Left cardiac atrium (tissue), 4 donors: ENCODE measurements at places on chromosomes 4 and X. TPM values are rescaled to one million over a fixed set of nuclear protein-coding genes. Genes with fewer than 3 reads are reported as not detected.

- DNase-seq: no peak
Measured at GRCh38 chr4:872241-872981, 46.5 kb upstream of the CPLX1 start.

DNA sequence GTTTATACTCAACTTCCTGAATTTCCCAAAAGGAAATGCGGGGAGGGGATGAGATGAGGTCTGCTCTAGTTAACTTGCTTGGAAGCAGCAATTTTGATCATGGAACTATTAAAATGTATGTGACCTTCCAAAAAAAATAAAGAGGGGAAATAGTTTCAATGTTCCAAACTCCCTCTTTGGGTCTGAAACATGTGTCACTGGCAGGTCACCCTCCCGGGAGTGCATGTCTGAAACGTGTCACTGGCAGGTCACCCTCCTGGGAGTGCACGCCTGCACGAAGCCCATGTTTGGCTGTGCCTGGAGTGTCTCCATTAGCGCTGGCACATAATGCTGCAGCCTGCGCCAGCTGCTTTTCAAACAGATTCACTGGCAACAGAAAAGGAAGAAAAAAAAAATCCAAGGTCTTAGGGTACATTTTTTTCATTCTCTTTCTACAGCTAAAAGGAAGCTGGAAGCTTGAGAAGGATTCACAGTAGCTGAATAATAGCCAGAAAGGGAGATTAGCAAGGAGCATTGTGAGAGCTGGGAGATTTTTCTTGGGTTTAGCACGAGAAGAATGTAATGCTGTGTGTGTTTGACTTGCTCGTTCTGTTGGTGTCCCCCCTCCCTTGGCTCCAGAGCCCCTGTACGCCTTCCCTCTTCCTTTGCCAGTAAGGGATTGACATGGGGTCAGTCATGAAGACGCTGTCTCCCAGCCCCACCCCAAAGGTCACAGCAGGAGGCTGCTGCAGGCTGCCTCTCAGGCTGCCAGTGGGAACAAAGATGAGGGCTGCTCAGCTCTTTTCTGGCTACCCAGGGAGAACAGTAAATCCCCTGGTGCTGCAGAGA lies 39.2 kb upstream of the TLR3 start:
- peak; percentile 83 for DNase-seq

DNA sequence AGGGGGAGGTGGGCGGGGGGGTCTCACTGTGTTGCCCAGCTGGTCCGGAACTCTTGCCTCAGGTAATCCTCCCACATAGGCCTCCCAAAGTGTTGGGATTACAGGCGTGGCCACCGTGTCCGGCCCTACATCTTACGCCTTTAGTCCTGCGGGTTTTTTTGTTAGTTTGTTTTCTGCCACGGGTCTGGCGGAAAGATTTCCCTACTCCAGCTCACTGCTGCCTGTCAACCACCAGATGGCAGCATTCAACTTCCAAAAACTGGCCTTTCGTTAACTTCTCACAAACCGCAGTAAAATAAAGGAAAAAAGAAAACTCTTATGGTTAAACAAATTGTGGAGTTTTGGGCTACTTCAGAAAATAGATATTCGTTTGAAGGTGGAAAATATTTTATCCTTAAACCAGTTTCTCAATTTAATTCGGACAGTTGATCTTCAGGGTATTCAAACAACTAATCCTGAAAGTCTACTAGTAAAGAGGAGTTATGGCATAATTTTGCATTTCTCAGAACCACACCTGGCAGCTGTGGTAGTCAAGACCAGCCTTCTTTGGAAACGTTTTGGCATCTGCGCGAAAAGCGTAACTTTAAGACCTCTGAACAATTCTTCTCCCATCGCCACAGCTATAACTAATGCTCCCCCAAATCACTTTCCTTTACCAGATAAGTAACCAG lies 41.1 kb downstream of the LUZP4 start:
- peak; percentile 27 for DNase-seq

DNA sequence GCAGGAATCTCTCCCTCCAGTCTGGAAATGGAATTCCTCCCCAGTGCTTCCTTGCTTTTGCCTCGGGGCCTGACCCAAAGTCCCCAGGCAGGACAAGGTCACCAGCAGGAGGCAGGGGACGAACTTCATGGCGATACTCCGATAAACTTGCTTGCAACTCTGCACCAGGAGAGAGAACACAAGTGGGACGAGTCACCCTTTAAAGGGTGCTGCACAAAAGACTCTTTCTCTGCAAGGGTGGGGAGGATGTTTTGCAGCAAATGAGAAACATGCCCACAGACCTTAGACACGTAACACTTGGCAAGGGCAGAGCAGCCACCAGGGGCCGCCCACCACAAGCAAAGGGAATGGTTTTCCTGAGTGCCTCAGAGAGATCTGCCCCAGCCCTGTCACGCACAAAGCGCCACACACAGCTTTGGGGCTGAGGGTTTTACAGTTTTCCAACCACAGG lies at the start of gene FGFBP2:
Gene FGFBP2, minus strand, starts transcription at position 175 of the 451 bp plus-strand sequence. Its CDS starts 46 bp downstream, at position 129.
- DNase-seq: peak; percentile 29

- no peak for DNase-seq
Measured at GRCh38 chr4:174358410-174358809, 74.7 kb downstream of the CEP44 start.

- no peak for DNase-seq
Measured at GRCh38 chr4:152663203-152664066, 16.4 kb downstream of the TMEM154 start.

DNA sequence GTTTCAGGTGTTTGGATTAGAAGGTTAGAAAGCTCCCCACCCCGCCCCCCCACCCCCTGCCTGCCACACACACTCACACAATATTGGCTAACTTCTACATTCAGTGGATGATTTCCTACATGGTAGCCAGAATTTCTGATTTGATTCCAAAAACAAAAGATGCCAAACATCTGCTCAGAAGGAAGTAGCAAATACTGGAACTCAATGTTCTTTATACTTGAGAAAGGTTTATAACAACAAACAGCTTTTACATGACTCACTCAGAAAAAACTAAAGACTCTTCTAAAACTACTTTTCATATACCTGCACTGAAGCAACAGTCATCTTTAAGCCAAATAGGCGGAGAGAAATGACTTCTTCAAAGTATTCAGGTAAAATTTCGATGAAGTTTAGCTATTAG lies 750.5 kb upstream of the POU3F4 start:
- DNase-seq: no peak

DNA sequence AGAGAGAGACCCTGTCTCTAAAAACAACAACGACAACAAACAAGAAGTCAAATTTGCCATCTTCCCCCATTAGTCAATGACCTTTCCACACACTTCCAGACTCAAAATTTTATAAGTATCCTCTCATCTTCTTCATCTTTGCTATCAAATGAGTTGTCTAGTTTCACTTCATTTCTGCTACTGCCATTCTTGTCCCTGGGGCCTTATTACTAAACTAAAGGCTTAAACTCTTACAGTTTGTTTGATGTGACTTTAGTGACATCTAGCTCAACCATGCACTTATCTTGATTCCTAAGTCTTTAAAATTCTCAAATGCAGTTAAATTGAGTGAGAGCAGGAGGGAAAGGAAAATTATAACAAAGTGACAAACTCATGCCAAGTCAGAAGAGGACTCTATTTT lies 271.8 kb upstream of the GK2 start:
- DNase-seq: no peak

- DNase-seq: no peak
Measured at GRCh38 chrX:19094654-19095053, 27.6 kb downstream of the ADGRG2 start.

DNA sequence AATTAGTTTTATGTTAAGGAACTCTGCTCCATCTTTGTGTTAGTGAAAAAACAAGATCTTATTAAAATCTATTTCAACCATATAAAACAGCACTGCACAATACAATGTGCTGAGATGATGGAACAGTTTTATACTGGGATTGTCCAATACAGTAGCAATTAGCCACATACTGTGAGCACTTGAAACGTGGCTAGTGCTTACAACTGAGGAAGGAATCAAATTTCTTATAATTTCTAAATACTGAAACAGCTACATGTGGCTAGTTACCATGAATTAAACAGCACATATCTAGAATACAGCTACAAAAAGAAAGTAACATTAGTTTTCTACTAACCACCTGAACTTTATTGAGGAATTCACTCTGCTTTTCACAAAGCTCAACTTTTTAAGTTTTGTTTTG lies 14.7 kb downstream of the NFXL1 start:
- DNase-seq: no peak

GRCh38 chrX:21373001-21373400 lies 1.2 kb upstream of the CNKSR2 start:
- DNase-seq: no peak

DNA sequence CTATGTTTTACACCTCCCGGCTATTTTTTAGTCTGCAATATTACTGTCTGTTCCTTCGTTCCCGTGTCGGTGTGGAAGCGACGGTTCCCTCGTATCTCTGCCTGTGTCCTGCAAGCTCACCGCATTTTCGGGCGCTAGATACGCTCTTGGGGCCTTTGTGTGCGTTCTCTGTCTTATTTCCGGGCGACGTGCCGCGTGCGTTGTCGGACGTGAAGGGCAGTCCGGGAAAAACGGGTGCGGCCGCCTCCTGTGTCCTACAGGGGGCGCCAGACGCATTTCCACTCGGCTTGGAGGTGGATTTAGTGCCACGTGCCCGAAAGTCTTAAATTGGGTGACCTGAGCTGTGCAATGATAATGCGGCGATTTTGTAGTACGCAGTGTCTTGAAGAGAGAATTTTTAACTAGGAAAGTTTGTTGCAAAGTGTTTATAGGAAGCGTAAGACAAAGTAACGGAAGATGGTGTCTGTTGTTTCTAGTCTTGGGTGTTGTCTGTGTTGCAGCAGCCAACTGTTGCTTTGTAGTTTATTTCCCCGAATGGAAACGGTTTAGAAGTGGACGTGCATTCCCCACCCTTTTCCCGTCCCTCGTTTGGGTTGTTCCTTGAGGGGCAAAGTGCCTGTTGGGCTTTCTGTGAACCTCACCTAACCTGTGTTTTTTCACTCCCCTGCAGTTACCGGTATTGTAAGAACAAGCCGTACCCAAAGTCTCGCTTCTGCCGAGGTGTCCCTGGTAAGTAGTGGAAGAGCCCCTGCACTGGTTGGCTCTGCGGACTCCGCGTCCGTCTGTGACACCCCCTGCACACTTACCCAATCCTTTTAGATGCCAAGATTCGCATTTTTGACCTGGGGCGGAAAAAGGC lies 720 bp downstream of the RPL10 start:
- peak; percentile 87 for DNase-seq

DNA sequence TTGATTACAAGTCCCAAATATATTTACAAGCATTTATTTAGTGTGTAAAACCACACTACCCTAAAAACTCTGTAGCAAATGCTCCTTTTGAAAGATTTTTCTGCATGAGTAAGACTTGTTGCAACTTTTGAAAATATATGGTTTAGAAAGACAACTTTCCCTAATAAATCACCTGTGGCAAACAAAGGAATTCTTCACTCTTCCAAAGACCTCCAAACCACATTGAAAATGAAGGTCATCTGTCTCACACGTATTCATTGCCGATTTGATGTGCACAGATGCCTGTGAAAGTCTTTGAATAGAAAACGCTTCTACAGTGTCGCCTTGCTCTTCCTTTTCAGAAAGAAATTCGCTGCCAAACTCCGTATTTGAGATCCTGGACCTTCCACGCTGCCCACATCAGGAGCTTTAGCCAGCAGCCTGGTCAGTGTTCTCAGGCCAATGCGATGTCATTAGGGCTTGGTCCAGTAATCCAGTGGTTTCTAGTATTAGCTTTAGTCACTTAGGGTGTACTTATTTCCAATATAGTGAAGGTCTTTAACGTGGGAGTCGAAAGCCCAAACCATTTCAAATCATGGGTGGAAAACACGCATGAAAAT lies 22.2 kb downstream of the SPINK2 start:
- no peak for DNase-seq

The ENAM gene
- 2.9 TPM for total RNA-seq

The TMEM154 gene
- total RNA-seq: 4.4 TPM

The BTC gene
- 0.35 TPM for total RNA-seq

The ABLIM2 gene
- 14.3 TPM for total RNA-seq
